ENCODE measurements at places on chromosomes 11 and 22.
A peak's percentile ranks its signal among the peaks of the same experiment; 100 is the strongest.

DNA sequence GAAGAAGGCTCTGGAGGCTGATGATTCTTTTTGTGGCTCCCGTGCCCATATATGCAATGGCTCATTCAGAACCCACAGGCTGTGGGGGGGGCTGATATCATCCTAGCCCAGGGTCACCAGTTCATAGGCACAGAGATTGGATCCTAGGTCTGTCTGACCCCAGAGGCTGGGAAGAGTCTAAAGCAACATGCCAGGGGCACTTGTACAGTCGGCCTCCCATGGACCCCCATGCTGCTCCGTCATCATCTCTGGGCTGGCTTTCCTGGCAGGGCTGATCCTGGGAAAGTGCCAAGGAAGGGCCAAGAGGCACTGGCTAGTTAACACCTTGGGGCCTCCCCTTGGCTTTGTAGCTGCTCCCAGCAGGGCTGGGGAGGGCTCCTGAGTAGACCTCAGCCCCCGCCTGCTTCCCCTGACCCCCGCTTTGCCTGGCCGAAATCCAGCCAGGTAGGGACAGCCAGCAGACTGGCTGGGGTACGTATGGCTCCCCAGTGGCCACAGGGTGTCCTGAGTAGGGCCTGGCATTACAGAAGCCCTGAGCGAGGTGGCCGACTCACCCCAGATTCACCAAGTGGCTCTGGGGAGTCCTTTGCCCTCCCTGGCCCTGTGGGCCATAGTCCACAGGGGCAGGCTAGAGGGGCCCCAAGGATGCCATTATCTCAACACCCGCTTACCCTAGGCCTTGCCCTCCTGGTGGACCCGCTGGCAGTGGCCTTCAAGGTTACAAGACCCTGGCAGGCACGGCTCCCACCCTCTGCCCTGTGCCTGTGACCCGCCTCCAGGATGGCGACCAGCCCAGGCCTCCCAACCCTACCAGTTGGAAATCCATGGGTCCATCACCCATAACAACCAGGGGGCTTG, 22.5 kb downstream of the FADS3 start:
- no peak for DNase-seq

GRCh38 chr22:37063431-37064420, 12.2 kb downstream of the KCTD17 start:
- peak; percentile 44 for DNase-seq

DNA sequence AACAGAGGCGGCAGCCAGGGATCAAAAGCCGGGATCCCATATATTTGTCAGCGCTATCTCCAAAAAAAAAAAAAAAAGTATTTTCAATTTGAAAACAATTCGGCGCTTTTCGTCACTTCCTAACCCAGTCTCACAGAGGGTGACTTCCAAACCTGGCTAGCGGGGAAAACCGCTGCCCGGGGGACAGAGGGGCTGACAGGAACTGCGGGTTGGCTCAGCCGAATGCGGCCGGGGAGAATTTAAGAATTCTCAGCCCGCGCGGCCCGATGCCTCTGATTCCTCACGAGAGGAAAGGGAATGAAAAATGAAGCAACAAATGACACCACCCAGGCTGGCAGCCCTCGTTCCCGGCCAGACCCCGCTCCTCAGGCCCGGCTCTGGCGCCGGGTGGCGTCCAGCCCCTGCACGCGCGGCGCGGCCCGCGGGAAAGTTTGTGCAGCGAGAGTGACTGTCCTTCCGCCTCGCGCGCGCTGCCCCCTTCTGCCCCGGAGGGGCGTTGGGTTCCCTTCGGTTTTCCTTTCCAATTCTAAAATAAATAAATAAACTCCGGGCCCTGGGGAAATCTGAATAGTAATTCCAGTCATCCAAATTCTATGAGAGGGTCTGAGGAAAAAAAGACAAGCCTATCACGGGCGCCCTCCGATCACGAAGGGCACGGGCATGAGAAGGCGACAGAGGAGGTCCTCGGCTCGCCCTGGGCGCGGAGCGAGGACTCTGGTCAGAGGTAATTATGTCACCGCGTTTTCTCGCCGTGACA, 4.8 kb upstream of the PAX6 start:
- no peak for DNase-seq

- DNase-seq: no peak
These were observed at the start of gene PPP6R3 for GRCh38 chr11:68460741-68461574. TSS of gene PPP6R3 (plus strand) at chr11:68460752. CDS start at chr11:68537665, 76,913 bp downstream.

DNA sequence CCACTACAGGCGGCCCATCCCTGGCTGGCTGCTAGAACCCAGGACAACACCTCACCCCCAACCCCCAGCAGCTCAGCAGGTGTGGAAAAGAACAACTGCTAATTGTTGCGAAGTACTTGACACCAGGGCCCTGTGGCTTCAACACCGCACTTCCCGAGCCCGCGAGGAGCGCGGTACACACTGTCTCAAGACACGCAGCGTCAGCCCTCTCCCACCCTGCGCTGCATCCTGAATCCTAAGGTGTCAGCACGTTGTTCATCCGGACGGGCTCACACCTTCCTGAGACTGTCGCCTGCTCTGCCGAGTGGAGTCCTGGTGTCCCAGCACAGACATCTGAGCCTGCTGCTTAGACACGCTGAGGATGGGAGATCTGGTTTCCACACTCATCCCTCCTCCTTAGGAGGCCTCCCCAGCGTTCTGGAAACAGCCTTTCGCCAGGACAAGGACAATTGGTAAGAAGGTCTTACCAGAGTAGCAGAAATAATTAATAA, 1336.2 kb downstream of the BRD1 start:
- no peak for DNase-seq

GRCh38 chr11:86955361-86956120, at the start of gene FZD4:
TSS of gene FZD4 (minus strand) at chr11:86955395. CDS start at chr11:86955085, 310 bp downstream.
- DNase-seq: peak; percentile 69

GRCh38 chr11:63680834-63681320, 423 bp upstream of the RTN3 start:
- peak; percentile 53 for DNase-seq

- peak; percentile 48 for DNase-seq
These were observed 14.3 kb upstream of the FGF19 start for GRCh38 chr11:69718147-69718546.

DNA sequence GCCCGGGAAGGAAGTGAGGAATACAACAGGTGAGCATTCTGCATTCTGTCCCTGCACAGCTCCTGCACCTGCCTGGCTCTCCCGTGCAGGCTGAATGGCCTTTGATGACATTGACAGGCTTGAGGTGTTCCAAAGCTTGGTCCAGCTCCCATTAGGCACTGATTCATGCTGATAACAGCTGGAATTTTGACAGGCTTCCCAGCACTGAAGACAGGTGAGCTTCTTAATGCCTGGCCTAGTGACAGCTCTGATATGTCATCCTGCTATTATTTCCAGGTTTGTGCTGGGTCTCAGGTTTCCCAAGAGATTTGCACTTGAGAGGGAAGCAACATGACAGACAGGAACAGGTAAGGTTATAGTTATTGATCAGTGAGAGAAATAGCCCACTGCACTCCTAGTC, 58.0 kb upstream of the MTNR1B start:
- no peak for DNase-seq

- DNase-seq: no peak
These were observed 173.3 kb downstream of the TBC1D22A start for GRCh38 chr22:46935506-46936377.

GRCh38 chr11:75135651-75136050, 15.3 kb upstream of the SLCO2B1 start:
- no peak for DNase-seq

DNA sequence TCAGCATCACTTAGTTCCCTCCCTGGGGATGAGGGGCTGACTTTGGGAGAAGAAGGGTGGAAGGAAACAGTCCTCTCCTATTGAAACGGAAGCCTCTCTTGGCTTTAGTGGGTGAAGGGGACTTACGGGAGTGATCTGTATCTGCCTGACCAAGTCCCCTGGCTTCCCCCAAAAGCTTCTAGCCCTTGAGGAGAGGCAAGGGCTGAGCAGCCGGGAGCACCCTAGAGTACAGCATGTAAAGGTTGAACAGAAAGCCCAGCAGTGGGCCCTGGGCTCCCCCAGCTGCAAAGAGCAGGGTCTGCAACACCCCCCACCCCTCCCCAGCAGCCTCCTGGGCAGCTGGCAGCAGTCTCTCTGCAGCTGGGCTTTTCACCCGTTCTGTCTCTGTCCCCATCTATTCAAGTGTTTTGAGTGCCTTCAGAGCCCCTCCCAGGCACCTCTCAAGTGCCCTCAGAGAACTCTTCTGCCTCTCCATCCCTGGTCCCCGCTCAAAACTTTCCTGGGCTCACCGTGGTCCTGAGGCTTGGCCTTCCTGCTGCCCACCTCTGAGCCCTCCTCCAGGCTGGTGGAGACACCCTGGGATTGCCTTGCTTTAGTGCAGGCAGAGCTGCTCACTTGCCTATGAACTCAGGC, 2.7 kb downstream of the CAPN5 start:
- no peak for DNase-seq

DNA sequence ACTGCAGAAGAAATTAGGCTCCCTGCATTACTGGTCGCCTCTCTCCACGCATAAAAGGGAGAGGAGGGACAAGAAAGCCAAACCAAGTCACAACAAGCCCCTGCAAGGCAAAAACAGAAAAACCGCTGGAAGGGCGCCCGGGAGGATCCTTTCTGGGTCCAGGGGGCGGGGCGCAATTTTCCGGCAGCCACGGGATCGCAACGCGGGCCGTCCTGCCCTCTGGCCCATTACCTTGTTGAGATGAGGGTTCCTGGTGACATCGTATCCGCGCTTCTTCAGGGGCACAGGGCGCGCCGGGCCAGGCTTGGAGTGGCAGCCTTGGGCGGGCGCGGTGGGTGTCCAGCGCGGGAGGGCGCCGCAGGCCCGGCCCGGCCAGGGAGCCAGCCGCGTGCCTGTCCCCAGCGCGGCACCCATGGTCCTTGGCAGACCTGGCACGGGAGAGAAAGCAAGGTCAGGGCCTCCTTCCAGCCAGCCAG, 847 bp downstream of the ME3 start:
- DNase-seq: peak; percentile 35

DNA sequence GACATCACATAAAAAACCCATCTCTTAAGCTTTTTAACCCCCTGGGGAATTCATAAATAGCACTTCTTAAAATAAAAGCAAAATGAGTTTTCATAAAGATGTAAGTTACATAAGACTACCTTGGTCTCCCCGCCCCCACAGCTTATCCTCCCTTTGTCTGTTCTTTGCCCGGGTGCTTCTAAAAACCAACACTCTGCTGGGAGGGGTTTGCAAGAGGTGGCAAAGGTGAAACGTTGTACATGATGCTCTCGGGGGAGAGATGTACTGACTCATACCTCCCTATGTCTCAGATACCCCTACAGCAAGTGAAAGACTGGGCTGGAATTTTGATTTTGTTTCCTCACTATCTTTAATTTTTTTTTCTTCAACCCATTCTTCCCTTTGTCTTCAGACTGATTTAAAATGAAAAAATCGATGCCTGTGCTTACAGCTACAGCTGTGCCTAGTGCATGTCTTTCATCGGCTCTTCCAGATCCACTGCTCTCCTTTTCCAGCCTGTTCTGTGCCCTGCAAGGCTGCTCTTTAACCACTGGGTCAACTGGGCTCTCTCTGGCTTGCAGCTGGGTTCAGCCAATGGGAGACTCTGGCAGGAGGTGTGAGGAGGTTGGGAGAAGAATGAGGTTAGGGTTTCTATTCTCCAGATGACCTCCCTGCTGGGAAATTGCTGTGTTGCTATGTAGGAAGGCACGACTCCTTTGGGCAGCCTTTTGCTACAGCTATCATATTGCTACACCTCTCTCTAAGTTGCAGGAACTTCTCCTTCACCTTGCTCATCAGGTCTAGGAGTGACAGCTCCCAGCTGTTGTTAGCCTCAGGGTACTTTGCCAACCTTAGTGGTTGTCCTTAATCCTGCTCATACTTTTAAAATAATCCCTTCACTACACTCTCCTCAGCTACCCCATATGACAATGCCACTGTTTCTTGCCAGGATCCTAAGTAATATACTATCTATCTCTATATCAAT, 266.5 kb downstream of the TENM4 start:
- DNase-seq: no peak

- no peak for DNase-seq
These were observed 154.3 kb upstream of the TBCEL start for GRCh38 chr11:120869516-120870011.

DNA sequence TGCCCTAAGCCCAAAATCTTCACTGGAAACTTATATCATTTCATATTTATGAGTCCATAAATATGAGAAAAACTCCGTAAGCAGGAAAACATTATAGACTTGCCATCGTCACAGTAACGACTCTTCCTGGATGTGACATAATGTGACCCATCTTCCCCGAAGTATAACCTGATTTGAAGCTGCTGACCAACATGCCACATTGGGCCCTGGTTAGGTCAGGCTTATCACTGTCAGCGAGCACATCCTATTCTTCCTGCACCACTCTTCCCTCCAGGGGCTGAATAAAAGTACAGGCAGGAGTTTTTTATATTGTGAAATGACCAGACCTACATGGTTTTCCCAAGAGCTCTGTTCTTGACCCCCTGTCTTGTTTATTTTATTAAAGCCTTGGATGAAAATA, 12.1 kb upstream of the BLID start:
- no peak for DNase-seq

GRCh38 chr11:43492701-43493100, 134.0 kb downstream of the TTC17 start:
- no peak for DNase-seq

Measured in activated CD4-positive, alpha-beta T cell treated with anti-CD3 and anti-CD28 coated beads for 36 hours (primary cell).